ENCODE measurements at places on chromosomes 3 and 15.

DNA sequence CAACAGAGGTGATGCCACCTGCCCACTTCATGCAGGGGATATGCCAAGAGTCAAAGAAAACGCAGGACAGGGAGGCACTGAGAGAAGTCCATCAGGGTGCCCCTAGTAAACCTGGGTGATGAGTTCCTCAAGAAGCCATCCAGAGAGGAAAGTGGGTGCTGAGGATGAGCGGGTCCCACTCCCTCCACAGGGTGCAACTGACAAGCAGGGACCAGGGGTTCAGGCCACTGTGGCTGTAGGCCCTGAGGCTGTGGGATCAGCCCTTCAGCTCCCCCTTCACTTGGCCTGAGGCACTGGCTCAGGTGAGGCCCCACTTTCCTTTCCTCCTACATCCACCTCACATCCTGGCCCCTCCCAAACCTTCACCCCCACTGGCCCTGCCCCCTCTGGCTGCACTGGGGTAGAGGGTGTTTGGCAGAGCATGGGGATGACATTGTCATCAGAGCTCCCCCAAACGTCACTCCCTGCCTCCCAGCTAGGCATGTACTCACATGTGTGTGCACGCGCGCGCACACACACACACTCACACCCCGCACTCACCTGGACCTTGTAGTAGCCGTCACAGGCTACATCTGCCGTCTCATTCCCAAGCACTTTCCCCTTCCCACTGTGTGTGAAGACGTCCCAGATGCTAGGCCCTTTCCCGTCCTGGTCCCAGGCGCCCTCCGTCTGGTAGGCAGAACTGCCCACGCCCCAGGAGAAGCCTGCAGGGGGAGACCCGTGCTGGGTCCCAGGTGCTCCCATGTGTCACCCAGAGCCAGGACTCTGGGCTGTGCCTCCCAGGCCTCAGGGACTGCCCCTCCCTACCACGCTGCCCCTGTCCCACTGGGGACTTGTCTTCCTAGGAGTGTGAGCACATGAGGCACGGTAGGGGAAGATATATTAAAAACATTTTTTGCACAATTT is 1.4 kb downstream of the LCTL start:
- no peak for DNase-seq

DNA sequence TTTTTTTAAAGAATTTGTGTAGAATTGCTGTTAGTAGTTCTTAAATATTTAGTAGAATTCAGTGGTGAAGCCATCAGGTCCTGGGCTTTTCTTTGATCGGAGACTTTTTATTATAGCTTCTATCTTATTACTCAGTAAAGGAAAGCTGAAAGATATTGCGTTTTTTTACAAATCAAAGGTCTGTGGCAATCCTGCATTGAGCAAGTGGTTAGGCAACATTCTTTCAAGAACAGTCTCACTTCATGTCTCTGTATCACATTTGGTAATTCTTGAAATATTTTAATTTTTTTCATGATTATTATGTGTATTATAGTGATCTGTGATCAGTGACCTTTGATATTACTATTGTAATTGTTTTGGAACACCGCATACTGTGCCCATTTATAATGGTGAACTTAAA is 140.8 kb downstream of the UNC13C start:
- DNase-seq = no peak

- DNase-seq = no peak
Measured at GRCh38 chr3:69162308-69162980, 40.0 kb upstream of the LMOD3 start.

GRCh38 chr15:79314811-79315210 is 3.9 kb downstream of the TMED3 start:
- no peak for DNase-seq

DNA sequence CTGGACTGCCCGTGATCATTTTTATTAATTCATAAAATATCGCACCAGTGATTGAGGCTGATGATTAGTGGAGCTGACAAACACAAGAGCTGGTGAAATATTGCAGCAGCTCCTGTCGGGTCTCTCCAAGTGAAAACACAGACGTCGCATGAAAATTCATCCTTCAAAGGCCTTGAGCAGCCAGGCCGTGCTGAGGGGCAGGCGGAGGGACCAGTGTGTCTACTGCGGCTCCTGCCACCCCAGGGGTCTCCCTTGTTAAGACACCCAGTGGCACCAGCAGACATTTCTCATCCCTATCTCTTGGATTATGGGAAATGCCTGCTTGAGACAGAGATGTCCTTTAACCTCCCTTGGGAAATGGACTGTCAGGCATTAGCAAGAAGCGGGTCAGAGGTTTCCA is 289.4 kb upstream of the TLE3 start:
- DNase-seq = no peak

GRCh38 chr15:69389426-69389825 is 24.7 kb upstream of the KIF23 start:
- no peak for DNase-seq

DNA sequence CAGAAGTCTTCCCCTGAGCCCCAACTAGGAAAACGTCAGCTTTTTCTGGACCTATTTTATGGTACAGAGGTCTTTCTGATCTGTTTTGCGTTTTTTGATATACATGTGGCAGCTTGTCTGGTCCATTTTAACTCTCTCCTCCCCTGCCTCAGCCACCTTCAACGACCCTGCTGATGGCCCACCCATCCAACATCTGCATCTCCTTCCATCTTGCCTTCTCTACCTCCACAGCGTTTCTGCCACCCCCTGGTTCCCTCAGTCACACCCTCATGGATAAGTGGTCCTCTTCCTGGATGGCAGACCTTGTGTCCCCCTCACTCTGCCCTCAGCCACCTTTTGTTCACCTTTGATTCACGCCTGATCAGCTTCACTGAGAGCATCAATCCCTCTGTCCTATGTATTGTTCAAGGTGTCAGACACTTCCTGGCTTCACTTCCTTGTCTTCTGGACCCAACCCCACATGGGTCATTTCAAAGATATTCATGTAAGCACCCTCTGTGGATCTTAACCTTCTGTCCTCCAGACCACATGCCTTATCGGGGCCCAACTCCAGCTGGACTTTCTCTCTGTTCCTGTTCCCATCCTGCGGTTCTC is 13.5 kb downstream of the AHSG start:
- no peak for DNase-seq

DNA sequence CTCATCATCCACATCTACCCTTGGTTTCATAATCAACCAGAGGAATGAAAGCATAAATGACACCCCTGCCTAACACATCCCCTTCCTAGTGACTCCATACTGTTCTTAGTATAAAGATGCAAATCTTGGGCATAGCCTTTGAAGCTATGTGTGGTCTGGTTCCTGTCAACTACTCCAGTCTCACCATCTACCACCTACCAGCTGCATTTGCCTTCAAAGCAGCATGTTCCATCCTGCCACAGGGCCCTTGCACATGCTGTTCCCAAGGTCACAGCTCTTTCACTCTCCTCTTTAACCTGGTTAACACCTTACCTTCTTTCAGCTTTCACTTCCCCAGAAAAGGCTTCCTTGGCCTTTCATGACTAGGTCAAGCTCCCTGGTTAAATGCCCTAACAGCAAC is 62.3 kb upstream of the ARHGEF3 start:
- no peak for DNase-seq

DNA sequence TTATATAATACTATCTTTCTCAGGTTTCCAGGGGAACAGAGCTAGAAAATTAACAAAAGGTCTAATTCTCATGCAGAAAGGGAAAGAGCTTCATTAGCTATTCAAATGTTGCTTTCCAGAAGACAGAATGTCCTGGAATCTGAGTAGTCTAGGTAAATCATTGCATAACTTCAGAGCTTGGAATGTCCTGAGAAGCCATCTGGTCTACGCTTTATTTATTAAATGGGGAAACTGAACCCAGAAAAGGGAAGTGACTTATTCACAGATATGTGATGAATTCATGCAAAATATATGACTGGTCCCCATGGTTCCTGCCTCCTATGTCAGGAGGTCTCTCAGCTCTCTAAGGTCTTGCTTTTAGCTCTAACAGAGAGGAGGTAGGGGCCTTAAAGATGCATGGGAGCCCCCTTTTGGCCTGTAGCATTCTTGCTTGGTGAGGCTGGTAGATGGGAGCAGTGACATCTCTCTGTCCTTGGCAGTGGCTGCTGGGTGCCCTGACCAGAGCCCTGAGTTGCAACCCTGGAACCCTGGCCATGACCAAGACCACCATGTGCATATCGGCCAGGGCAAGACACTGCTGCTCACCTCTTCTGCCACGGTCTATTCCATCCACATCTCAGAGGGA is 99.2 kb downstream of the CEMIP start:
- no peak for DNase-seq

GRCh38 chr3:23834082-23834870 is 28.5 kb downstream of the UBE2E1 start:
- no peak for DNase-seq

GRCh38 chr15:61122647-61123375 is 106.3 kb downstream of the RORA start:
- DNase-seq = no peak

GRCh38 chr15:69484837-69485236 is 32.2 kb downstream of the RPLP1 start:
- DNase-seq = no peak

DNA sequence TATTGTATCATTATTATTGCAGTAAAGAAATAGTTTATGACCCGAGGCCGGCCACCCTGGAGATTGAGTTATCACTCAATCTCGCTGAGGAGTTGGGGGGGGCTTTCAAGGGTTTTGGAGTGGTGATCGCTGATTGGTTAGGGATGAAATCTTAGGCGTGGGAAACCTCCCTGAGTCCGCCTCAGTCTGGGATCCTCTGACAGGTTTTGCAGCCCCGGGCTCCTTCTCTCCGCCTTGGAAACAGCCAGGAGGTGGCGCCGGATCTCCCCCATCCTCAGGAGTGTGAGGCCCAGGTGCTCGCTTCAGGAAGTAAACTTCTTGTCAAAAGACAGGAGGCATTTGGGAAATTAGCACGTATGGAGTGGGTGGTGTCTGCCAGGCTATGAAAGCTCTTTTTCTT is 41.1 kb upstream of the SEC61A1 start:
- DNase-seq = no peak

GRCh38 chr3:119597548-119598288 is at the start of gene PLA1A:
Gene PLA1A (plus strand): TSS chr3:119597885. CDS start chr3:119597914, 29 bp downstream.
- DNase-seq = no peak

DNA sequence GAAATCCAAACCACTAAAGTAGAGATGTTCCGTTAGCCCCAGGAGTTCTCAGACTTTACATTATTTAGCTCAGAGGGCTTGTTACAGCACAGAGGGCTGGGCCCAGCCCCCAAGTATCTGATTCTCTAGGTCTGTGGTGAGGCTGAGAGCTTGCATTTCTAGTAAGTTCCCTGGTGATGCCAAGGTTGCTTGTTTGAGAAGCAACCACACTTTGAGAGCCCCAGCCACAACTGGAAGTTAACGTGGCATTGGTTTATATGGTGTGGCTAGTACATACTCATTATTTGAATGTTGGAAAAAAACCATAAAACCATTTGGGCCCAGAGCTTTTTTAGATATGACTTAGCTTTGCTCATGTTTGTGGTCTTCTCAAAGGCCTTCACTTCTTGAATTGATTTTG is 35.9 kb downstream of the PRR23E start:
- no peak for DNase-seq
